ENCODE measurements at places on chromosomes 12 and 14. TPM values are rescaled to one million over a fixed set of nuclear protein-coding genes. Genes with fewer than 3 reads are reported as not detected.
A peak's percentile ranks its signal among the peaks of the same experiment; 100 is the strongest.

The TEX52 gene
- not detected for total RNA-seq

The CLEC4A gene
- total RNA-seq, result 2.0 TPM

- no peak for DNase-seq
Observed at GRCh38 chr12:106106892-106107291, 31.9 kb downstream of the NUAK1 start.

GRCh38 chr14:67400434-67400833 lies 11.5 kb downstream of the PLEK2 start:
- DNase-seq, result no peak

The KRT72 gene
- 19.2 TPM for total RNA-seq

DNA sequence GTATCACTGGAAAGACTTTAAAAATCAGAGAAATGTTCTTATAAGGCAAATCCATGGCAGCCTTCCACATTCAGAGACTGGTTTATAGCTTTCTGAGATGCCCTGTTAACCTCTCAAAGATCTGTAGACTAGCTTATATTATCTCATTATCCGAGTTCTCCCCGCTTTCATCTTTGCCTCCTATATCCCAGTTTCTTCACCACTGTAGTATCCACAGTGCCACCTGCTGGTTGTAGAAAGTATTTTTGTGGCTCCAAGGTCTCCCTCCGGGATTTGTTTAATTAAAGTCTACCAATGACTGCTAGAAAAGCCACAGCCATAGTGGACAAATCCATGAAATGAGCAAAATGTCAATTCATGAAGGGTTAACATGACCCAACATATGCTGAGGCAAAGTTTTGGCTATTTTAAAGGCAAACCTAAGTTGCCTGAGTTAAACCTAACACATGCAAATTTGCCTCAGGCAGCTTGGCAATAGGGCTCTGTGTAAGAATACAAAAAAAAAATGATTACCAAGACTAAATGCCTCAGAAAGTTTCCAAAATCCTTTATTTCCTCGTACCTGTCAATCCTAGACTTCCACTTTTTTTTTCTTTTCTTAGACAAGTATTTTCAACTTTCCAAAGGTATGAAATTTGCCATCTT lies 218.8 kb upstream of the BMP4 start:
- no peak for DNase-seq

The SLC25A47 gene
- not detected for total RNA-seq

DNA sequence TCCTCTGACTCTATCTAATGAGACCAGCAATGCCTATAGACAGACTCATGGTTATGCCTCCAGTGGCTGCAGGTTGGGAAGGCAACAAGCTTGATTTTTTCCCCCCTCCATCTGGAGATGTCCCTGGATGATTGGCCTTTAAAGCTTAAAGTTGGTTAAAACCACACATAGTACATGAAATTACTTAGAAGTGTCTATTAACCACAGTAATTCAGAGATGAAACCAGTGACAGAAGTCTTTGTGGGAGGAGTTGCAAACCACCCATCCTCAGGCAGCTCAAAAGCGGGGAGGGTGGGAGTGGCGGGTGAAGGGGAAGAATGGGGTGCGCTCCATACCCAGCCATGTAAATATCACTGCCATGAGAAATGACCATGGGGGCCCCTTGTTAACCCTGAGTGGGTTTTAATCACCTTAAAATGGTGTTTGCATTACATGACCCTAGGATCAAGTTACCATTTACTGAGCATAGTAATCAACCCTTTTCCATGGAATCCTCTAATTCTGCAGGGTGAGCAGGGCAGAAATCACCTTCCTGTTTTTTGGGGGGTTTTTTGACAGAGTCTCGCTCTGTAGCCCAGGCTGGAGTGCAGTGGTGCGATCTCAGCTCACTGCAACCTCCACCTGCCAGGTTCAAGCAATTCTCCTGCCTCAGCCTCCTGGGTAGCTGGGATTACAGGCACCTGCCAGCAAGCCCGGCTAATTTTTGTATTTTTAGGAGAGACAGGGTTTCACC lies 133.5 kb downstream of the FOXN3 start:
- DNase-seq, result peak; percentile 38

- DNase-seq, result no peak
Observed at GRCh38 chr12:114026805-114027204, 60.7 kb upstream of the RBM19 start.

The ZNF891 gene
- 2.6 TPM for total RNA-seq

- no peak for DNase-seq
Observed at GRCh38 chr12:110647631-110648040, 33.7 kb downstream of the TCTN1 start.

DNA sequence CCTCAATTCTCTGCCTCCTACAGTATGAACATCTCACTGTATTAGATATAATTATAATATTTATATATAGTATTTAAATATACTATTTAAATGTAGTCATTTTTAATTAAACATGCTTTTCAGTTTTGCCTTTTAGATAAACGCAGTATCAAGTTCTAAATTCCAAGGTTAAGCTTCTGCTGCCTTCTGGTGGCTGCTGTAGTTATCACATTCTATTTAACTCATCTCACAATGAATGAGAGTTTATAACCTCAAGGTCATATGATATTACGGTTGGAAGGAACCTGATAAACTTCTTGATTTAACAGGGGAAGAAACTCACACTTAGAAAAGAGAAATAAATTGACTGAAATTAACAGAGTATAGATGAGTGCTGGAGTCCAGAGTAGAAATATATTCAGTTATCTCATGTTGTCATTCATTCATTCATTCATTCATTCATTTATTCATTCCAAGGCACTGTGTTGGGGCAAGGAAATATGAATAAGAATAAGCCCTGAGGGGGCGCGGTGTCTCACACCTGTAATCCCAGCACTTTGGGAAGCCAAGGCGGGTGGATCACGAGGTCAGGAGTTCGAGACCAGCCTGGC lies 31.9 kb downstream of the GUCY2C start:
- DNase-seq, result no peak

GRCh38 chr14:60309867-60310552 lies 61.0 kb downstream of the PPM1A start:
- DNase-seq, result no peak

The NAV3 gene
- 12.9 TPM for total RNA-seq

The LGALS3 gene
- total RNA-seq, result 626 TPM

The HOXC6 gene
- 6.2 TPM for total RNA-seq

DNA sequence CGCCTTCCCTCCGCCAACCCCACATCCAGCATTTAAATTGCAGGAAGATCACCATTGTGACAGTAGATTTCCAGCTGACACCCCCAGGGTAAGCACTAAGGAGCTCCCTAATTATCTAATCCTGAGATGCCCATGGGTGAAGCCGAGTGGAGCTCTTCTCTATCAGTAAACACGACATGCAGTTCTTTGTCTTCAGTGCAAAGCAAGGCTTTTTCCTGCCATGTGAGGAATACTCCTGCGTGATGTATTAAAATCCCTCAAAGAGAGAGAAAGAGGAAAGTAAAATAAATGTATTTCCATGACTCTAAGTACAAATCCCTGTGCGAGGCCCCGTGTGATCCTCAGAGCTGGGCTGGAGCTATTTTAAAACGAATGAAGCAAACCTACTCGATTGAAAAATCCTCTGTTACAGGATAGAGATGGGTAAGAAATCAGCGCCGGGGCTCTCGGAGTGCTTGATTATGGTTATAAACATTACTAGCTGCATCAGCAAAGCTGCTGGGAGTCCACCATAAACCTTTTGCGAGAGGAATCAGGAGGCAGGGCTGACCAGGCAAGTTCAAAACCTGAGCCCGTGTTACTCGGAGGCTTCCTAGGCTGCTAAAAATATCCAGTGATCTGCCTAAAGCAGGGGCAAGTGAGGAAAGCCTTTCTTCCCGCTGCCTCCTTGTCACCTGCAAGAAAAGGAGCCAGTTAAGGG lies 61.5 kb downstream of the MAP1LC3B2 start:
- no peak for DNase-seq

The LAG3 gene
- 1.4 TPM for total RNA-seq

The AVPR1A gene
- total RNA-seq, result 5.2 TPM

- DNase-seq, result no peak
Observed at GRCh38 chr12:86663716-86664115, 407.5 kb upstream of the MGAT4C start.

The RFX4 gene
- not detected for total RNA-seq

- DNase-seq, result no peak
Observed at GRCh38 chr12:131003716-131004045, 50.0 kb downstream of the ADGRD1 start.

The ADAM21 gene
- not detected for total RNA-seq

- DNase-seq, result no peak
Observed at GRCh38 chr12:30021051-30021833, 237.5 kb upstream of the TMTC1 start.

GRCh38 chr12:25051171-25051570 lies 102.3 kb upstream of the BCAT1 start:
- DNase-seq, result no peak

- no peak for DNase-seq
Observed at GRCh38 chr12:180445-180844, 33.5 kb downstream of the SLC6A12 start.

- DNase-seq, result no peak
Observed at GRCh38 chr14:33606591-33606990, 344.3 kb downstream of the EGLN3 start.

The C14orf39 gene
- total RNA-seq, result not detected

The SLC5A8 gene
- 0.38 TPM for total RNA-seq

DNA sequence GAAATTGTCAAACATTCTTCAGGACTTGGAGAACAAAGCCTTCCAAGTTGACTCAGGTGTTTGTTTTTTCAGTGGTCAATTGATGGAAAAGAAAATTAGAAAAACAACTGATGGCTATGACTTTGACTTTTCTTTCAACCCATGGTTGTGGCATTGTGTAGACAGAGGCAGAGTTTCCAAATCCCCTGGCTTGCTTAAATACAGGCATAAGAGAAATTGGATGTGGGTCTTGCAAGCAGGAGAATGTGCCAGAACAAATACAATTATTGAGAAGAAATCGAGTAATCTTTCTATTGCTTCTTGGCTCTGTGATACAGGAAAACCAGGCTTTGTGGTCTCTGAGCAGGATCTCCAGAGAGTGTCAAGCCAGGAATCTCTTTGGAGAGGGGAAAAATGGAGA lies 40.9 kb upstream of the FRMD6 start:
- DNase-seq, result no peak

GRCh38 chr14:72847721-72848120 lies 46.2 kb downstream of the DPF3 start:
- no peak for DNase-seq

The RD3L gene
- not detected for total RNA-seq

GRCh38 chr12:12384571-12385340 lies 27.9 kb downstream of the BORCS5 start:
- DNase-seq, result no peak

- no peak for DNase-seq
Observed at GRCh38 chr14:97706819-97707218, 909.6 kb downstream of the VRK1 start.

DNA sequence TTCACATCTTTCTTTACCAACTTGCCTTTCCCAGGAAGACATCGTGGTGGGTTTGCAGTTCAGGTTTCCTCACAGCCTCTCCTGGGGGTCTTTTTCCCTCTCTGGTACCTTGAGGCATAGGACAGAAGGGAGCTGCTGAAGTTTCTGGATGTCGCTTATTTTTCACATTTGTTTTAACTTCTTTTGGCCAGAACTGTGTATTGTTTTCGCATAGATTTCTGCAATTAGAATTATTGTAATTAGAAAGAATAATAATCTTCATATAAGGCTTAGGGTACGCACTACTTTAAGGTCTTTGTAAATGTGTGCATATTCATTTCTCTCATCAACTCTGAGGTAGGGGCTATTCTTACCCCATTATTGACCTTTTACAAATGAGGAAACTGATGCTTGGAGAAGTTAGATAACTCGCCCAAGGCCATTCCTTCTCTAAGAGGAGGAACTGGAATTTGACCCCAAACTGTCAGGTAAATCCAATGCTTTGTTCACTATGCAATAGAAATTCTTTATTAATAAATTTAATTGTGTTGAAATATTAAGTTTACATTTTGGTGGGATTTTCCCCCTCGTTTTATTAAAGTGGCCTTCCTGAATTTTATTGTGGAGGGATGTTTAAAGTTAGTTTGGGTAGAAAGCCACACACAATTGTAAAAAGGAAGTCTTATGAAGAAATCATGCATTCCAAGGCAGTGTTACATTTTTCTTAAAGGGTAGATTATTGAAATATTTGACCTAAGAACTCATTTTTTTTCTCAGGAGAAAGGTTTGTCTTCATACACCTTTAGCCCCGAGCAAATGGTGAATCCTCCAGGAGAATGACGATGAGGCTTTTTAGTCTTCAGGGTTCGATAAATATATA lies 12.1 kb upstream of the SLC38A2 start:
- no peak for DNase-seq

GRCh38 chr12:70590051-70590450 lies 47.2 kb downstream of the PTPRB start:
- no peak for DNase-seq

- no peak for DNase-seq
Observed at GRCh38 chr12:5388581-5389535, 43.0 kb upstream of the NTF3 start.

DNA sequence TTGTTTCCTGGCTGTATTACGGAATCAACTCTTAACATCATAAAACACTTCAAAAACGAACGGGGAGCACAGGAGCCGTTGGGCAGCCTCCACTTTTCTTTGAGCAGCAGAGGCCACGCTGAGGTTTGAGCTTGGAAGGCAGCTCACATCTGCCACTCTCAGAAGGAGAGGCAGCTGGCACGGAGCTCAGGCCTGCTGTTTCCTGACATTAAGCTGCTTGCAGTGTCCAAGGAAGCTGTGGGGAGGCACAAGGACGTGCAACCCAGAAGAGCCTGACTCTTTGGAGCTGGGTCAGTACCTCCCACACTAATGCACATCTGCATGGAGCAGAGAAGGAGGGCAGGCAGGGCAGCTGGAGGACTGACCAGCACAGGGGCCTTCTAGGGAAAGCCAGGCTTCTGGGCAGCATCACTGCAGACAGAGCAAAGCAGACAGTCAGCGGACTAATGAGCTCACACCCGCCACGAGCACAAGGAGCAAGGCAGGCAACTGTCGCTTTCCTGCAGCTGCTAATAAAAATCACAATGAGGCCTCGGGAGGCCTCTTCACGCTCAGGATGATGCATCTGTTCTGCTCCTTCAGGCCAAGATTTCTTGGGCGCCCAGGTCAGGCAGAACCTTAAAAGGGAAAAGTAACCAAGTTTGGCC lies 211.1 kb downstream of the GLT1D1 start:
- no peak for DNase-seq

The KRT6C gene
- total RNA-seq, result 14.8 TPM

The RAPGEF3 gene
- 11.3 TPM for total RNA-seq

- no peak for DNase-seq
Observed at GRCh38 chr12:94427501-94428381, 31.9 kb downstream of the CEP83 start.

DNA sequence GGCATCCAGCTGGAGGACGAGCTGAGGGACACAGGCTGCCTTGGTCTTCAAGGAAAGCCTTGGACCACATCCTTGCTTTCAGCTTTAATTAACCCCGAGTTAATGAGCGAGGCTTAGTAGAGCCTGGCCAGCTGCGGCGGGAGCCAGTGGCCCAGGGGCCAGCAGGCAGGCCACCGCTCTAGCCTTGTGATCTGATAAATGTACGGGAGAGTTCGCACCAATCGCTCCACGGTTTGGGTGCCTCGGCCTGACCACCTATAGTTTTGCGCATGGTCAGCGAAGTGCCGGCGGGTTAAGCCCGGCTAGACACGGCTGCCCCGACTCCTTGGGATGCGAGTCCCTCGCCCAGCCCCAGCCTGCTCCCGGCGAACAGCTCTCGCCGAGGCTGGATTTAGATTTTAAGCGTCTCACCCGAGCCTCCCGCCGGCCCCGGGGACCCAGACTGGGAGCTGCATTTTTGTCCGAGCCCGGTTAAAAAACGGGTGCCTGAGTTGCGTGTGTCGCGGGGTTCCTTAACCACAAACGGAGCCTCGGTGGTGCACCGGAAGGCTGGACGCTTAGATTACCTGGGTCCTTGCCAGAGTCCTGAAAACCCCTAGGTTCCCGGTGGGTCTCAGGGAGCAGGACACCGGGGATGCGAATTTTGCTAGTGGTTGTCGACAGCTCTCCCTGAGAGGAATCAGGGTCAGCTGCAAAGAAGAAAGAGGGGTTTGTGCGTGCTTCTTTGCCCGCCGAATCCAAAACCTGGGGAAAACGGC lies 2.9 kb upstream of the HOXC12 start:
- DNase-seq, result no peak

Measured in suprapubic skin (tissue), 4 donors.